ENCODE measurements at places on chromosomes 7 and 10.
A peak's percentile ranks its signal among the peaks of the same experiment; 100 is the strongest.

- peak; percentile 37 for DNase-seq
Observed at GRCh38 chr7:19674266-19674960, 34.4 kb downstream of the POLR1F start.

DNA sequence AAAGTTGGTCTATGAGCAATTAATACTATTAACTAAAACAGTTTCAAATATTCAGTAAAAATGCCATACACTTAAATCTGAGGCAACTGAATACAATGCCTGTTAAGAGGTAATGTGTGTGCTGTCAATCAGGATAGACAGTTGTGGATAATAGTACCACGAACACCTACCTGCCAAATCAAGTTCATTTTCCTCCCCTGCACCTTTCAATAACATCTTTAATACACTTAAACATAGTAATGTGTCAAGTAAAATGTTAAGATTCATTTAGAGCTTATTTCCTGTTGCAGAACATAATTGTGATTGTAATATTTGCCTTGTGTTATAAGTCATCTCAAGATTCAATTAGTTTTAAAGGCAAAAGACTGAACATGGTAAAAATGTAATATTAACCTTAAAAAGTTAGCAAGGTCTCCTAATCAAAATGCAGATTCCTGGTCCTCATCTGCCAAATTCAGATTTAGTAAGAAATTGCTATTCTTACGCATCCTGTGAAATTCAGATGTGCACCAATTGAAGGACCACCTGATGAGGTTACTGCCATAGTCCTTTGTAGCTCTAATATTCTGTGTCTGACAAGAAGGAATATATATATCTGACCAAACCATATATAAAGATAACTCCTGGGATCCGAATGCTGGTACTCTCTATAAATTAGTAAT lies 37.1 kb downstream of the COL1A2 start:
- peak; percentile 61 for DNase-seq

- DNase-seq, result no peak
Observed at GRCh38 chr7:11709196-11709595, 122.8 kb downstream of the THSD7A start.

DNA sequence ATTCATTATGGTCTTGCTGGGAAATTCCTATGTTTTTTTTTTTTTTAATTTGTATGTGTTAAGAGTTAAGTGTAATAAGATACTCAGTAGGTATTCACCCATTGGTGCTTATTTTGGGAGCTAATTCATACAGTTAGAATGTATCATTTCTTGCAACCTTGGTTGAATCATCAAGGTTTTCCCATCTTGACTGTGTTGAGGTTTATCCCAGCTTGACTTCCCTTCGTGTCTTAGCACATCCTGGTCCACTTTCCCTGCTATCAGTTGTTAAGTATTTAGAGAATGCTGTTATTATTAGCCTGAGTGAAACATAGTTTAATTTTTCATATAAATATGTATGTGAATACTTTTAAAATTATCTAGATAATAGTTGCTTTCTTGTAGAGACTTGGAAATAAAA lies 20.8 kb downstream of the RALA start:
- DNase-seq, result peak; percentile 48

- no peak for DNase-seq
Observed at GRCh38 chr10:5658871-5659618, 7.3 kb downstream of the ASB13 start.

DNA sequence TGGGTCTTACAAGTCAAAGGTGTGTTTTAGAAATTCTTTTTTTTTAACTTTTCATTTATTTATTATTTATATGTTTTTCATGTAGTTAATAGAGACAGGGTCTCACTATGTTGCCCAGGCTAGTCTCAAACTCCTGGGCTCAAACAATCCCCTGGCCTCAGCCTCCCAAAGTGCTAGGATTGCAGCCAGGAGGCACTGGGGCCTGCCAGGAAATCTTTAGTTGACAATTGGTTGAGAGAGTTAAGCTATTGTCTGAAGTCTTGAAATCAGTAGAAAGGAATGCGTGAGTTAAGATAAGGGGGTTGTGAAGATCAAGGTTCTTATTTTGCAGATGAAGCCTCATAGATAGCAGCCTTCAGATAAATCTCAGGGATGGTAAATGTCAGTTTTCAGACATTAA lies 245.4 kb upstream of the GALNT17 start:
- DNase-seq, result no peak

DNA sequence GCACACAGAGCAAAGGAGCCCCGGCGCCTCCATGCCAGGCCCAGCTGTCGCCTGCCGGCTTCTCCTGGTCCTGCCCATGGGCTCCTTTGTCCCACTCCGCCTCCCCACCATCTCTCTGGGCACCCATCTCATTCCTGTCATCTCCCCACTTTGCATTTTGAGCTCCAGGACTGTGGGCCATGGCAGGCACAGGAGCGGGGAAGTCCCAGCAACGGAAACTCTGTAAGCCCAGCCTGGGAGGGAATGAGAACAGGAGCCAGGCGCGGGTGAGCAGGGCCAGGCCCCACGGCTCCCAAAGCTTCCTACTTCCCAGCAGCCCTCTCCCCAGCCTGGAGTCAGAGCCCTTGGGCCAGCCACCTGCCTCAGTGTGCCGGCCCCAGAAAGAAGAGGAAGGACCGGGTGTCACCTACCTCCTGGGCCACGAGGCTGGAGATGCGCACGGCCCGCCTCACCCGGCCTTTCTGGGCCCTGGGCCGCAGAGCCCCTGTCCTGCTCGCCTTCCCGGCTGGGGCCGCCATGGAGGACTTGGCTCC lies 23.1 kb downstream of the KCNH2 start:
- DNase-seq, result no peak

DNA sequence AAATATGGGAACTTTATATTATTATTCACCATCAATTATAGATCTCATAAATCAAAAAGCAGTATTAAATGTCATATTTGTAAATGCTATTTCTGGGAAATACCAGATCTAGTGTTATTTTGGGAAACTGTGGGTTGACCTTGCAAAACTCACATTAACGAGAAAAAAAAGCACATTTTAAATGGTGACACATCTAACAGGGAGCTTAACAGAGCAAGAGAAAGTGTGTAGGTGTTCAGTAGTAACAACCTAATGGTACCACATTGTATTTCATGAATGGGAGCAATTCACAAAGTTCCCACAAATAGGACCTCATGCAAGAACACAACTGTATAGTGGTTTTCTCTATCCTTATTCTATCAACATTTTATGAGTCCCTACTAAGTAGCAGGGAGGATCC lies 26.2 kb upstream of the HDAC9 start:
- no peak for DNase-seq

Measured in fibroblast of skin of left quadriceps (primary cell).